ENCODE measurements at places on chromosomes 7 and 10.

- peak; percentile 87 for DNase-seq
These were observed 41.9 kb downstream of the SEMA3C start for GRCh38 chr7:80876894-80877414.

- no peak for DNase-seq
These were observed 591.0 kb downstream of the MAGI2 start for GRCh38 chr7:78862411-78862900.

DNA sequence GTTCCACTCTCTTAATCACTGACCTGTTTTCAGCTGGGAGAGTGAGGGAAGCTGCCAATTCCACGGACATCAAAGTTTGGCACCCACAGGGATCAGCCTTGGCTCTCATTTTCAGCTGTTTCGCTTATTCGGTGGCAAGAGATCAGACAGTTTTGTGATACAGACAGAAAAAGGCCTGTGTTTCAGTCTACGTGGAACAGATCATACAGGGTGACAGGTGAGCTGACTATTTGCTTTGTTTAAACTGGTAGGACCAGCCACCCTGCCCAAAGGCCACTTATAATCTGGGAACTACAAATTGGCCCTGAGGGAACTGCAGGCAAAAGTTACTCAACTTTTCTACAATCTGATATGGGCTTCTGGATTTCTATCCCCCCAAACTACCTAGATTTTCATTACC lies 128.6 kb downstream of the ZNF467 start:
- DNase-seq: no peak

DNA sequence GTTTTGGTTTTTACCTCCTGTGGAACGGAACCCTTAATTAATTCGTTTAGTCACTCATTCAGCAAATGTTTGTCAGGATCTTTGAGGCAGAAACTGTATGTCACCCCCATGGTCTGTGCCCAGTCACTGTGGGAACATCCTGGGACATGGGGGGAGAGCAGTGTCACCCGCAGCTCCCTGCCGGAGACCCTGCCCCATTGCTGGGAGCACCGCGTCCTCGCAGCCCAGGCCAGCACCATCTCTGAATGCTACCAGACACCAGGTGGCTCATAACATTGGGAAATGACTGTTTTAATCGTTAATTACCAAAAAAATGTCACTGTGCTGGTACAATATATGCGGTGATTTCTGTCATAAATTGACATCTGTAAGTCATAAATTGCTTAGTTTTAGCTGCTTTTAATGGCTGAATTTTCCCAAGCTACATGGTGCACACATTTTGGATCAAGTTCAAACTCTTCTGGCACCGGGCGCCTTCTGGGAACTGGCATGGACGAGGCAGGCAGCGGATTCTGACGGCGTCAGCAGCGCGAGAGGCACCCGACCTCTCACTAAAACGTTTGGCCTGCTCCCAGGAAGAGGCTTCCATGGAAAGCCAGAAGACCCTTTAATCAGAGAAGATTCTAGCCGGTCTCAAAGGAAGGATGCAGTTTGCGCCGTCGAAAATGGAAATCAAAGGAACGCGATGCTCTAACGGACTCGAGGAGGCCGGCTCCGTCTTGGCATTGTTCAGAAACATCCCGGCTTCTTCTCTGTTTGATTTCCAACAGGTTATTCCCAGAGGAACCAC lies 184.2 kb downstream of the ADARB2 start:
- DNase-seq: no peak

GRCh38 chr7:77367976-77368375 lies 48.2 kb downstream of the GSAP start:
- no peak for DNase-seq

GRCh38 chr10:47079204-47079580 lies 168.0 kb downstream of the PTPN20 start:
- no peak for DNase-seq

DNA sequence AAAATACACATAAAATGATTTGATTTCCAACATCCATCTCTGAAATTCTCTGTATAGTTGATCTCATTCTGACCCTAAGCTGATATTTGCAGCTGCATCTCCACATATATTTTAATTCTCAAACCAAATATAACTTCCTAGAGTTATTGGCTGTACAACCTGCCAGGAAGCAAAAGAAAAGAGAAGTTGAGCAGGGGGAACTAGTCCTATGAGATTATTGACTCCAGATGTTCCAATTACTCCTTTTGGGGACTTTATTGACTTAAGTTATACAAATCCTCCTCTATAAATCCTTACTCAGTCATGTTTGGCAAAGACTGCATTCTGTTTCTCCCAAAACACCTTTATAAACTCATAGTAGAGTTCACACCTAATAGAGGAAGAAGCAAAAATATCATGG lies 599.4 kb upstream of the ANKRD30A start:
- DNase-seq: no peak

- DNase-seq: no peak
These were observed 572.4 kb downstream of the ATRNL1 start for GRCh38 chr10:115665549-115665948.

- no peak for DNase-seq
These were observed 51.0 kb upstream of the MSMB start for GRCh38 chr10:46096909-46097575.

GRCh38 chr7:155001756-155002410 lies 1.0 kb downstream of the PAXIP1 start:
- DNase-seq: no peak

- peak; percentile 66 for DNase-seq
These were observed 52.2 kb downstream of the IRF5 start for GRCh38 chr7:128989961-128990360.

DNA sequence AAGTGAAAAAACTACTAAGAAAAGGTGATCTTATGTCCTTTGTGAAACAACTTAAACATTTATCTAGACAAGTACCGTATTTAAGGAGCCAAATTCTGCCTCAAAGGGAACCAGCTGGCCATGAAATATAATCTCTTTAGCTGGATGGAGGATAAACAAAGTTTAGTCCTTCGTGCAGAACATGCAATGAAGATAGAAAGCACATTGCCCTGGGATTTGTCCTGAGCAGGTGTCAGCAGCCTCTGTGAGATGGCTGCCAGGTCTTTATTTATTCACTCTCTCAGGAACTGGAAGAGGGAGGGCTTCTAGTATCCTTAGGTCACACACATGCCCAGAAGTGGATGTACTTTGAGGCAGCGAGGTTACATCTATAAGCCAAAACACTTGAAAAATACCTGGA lies 57.4 kb upstream of the CASD1 start:
- peak; percentile 31 for DNase-seq

DNA sequence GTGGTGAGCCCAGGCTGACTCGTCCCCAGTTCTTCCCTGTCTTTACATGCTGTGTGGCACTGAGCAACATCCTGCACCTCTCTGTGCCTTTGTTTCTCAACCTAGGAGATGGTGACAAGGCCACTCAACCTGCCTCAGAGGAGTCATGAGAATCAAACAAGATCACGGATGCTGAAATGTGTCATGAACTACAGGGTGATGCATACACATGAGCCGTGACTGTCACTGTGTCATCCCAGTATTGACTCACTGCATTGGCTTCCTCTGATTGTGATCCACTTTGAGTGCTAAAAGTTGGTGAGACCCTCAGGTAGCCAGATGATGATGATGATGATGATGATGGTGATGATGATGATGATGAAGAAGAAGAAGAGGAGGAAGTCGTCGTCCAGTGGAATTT lies 11.5 kb downstream of the C10orf71 start:
- DNase-seq: no peak

- DNase-seq: no peak
These were observed 639.2 kb upstream of the POT1 start for GRCh38 chr7:125568799-125569198.

GRCh38 chr7:129969881-129970446 lies 17.2 kb upstream of the UBE2H start:
- DNase-seq: peak; percentile 50

GRCh38 chr7:92614660-92615174 lies 24.5 kb upstream of the FAM133B start:
- DNase-seq: peak; percentile 52

DNA sequence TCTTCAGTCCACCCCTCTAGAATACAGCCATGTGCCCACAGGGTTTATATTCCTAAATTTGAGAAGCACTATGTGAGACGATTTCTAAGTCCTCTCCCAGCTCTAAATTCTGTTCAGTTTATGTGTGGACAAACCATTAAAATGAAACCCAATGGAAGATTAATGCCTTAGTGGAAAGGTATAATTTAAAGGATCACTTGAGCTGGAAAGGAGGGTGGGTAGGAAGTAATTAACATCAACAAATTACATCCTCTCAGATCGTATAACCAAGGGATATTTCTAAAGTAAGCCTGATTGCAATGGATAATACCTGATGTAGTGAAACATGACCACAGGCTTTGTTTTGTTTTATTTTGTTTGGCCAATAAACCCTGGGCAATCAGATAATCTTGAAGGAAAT lies 511.0 kb upstream of the COBL start:
- no peak for DNase-seq

DNA sequence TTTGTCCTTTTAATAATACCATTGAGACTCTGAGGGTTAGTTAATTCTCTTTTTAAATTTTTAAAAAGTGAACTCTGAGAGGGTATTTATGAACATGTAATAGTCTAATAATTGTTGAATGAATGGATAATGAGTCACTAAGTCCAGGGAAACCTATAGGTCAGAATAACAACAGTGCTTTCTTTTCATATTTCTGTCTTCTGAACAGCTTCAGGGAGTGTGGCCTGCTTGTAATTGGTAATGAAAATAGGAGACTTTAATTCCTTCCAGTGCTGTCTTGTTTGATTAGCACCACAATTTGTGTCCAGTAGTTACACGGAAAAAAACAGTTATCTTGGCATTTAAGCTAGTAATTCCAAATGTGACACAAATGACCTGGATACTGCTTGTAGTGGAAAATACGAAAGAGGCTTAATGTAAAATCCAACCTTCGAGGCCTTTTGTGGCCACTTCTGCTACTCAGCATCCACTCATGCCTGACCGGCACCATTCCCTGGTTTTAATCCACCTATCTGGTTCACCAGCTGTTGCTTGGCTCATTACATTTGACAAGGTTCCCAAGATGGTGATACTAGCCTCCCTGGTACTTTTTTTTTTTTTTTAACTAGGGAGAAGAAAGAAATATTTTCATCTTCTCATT lies 149.3 kb upstream of the IMMP2L start:
- DNase-seq: no peak

GRCh38 chr7:44291733-44292419 lies 33.5 kb downstream of the CAMK2B start:
- peak; percentile 23 for DNase-seq

- no peak for DNase-seq
These were observed 117.0 kb downstream of the ADCY1 start for GRCh38 chr7:45691155-45691656.

DNA sequence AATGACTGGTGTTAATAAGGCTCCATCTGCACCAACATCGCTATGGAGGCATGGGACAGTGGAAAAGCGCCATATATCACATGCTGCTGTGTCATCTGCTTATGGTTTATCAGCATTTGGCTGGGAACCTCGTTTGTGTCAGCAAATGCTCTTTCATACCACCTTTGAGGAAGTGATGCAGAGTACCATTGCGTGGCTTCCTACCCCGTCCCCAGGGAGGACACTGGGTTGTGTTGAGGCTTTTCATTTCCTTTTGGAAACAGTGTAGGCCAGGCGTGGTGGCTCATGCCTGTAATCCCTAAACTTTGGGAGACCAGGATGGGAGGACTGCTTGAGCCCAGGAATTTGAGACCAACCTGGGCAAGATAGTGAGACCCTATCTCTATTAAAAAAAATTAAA lies 6.8 kb downstream of the TACR2 start:
- no peak for DNase-seq

GRCh38 chr7:107147464-107148393 lies 21.1 kb upstream of the HBP1 start:
- DNase-seq: peak; percentile 44

All from fibroblast of villous mesenchyme (primary cell).